ENCODE measurements at places on chromosomes 6 and 20.

GRCh38 chr6:80154160-80154559 lies 47.7 kb downstream of the BCKDHB start:
- DNase-seq = no peak

GRCh38 chr6:74343804-74344203 lies 647.8 kb downstream of the CD109 start:
- no peak for DNase-seq

DNA sequence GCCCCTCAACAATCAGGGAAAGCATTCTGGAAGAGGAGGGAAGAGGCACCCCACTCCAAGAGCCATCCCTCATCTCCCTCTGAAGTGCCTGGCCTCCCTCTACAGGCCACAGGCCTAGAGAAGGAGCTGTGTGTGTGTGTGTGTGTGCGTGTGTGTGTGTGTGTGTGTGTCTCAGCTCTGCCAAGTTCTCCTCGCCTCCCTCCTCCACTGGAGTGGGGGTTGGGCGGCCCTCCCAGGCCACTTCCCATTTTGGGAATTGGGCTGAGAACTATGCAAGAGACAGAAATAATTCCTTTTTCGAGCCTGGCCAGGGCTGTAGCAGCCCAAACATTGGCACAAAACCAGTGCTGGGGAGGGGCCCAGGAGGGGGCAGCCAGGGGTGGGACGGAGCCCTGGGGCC lies 35.7 kb downstream of the KCNB1 start:
- peak; percentile 44 for DNase-seq

DNA sequence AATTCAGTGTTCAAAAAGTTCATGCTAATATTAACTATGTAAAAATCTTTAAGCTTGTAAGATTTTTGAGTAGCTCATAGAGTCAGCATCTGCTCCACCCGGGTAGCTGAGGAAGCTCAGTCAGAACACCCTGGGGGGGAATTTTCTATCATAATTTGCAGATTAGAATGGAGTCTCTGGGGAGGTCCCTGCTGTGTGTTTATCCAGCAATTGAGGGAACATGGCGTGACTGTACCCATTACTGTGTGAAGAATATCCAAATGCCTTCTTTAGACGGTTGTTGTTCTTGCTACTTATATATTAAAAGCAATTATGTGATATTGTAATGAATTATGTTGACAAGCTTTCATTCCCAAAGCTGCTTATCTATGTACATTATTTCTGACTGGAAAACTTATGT lies 64.8 kb downstream of the AIG1 start:
- DNase-seq = no peak

DNA sequence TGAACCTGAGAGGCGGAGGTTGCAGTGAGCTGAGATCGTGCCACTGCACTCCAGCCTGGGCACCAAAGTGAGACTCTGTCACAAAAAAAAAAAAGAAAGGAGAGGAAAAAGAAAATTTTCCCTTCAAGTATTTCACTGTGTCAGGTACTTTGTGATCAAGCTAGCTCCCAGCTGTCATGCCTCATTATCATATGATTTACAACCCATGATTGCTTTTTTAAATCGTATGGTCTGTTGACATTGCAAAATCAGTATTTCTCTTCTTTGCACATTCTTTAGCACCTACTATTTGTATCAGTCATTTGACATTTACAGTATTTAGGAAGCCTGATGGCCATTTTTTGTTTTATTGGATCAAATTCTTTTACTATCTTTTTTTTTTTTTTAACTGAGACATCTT lies 22.4 kb downstream of the SASH1 start:
- DNase-seq = no peak

DNA sequence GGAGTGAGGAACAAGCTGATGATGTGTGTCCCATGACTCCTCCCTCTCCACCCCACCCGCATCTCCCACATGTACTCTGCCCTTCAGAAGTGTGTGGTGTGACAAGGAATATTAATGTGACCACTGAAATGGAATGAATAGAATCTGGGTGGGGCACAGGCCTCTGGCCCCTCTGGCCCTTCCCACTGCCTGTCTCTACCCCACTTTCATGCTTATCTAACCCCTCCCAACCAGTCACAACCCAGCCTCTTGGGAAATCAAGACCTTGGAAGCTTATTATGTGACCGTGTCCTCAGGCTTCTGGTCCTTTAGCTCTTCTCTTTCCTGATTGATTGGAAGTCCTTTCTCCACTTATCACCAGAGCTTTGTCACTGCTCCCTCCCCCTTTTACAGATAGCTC lies 312.2 kb upstream of the SOX4 start:
- DNase-seq = no peak

DNA sequence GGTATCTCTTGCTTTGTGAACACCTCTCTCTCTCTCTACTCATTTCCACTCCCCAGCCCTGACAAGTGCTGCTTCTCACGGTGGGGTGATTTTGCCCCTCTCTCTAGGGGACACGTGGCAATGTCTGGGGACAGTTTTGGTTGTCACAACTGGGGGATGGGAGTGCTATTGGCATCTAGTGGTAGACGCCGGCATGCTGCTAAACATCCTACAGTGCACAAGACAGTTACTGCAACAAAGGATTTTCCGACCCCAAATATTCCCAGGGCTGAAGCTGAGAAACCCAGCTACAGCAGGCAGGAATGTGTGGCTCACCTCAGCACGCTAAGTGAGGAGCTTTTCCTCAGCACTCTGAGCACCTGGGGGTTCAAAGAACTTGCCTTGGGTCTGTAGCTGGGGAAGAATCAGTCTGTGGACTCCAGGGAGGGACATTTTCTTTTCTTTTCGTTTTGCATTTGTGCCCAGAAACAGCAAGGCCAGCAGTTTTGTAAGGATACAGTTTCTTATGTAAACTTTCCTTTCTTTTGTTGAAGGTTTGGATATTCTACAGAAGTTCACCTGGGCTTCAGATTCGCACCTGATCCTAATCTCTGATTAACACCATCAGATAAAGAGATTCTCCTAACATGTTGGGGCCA lies 246.9 kb upstream of the ZFP64 start:
- DNase-seq = no peak

All from skin of body (tissue), 3 donors.